ENCODE measurements at places on chromosomes 6 and 20.
A peak's percentile ranks its signal among the peaks of the same experiment; 100 is the strongest.

DNA sequence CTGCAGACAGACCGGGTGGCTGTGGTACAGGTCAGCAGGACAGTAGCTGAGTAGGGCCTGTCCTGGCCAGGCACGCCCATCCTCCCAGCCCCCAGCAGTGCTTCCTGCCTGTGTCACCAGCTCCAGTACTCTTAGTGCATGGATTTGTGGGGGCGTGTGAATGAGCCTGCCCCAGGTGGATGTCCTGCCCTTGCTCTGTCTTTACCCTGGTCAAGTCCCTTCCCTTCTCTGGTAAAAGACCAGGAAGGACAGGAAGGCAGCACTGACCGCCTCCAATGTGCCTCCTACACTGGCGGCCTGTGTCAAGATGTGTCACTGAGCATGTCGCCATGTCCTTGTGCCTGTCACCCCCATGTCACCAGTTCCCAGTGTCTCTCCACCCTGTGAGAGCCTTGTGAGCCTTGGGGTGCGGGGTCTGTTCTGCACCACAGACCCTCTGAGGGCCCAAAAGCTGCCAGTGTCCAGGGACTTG lies 11.9 kb downstream of the TEAD3 start:
- DNase-seq: no peak

GRCh38 chr20:44456611-44457010 lies 19.1 kb upstream of the TTPAL start:
- no peak for DNase-seq

DNA sequence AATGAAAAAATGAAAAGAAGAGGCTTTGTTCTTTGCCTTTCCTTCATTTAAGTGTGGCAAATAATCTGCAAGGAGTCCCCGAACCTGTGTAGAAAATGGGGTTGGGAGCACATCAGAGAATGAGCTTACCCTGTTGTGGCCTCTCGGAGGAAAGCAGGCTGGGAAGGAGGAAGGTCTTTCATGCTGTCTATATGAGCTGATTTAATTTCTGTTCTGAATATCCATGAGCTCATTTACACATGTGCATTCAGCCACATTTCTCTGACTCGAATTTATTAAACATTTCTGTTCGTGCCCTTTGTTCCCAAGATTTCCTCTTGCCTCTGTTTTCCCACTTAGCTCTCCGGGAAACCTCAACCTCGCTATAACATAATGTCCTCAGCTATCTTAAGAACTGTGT lies 584.4 kb upstream of the CDH4 start:
- no peak for DNase-seq

DNA sequence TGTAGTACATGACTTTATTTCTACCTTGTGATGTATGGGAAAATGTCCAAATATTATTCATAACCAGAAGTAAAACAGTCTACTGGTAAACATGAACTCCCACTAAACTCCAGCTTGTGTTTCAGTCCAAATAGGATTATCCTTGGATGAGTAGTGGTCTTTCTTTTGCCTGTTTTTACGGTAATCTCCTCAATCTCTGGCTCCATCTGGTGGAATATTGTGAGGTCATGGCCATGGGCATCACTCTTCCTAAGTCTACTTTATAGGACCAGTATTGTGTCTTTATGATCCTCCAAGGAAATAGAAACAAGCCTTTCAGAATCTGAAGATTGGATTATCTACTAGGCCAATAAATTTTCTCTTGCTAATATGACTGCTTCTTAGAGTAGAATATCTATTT lies 505.0 kb downstream of the BMP2 start:
- no peak for DNase-seq

DNA sequence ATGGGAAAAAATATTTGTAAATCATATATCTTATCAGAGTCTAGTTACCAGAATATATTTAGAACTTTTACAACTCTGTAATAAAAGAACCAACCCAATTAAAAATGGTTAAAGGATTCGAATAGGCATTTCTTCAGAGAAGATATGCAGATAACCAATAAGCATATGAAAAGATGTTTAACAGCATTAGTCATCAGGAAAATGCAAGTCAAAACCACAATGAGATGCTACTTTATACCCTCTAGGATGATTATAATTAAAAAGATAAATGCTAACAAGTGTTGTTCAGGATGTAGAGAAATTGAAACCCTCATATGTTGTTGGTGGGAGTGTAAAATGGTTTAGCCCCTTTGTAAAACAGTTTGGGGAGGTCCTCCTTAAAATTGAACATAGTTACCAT lies 94.1 kb downstream of the LRRC1 start:
- DNase-seq: no peak

DNA sequence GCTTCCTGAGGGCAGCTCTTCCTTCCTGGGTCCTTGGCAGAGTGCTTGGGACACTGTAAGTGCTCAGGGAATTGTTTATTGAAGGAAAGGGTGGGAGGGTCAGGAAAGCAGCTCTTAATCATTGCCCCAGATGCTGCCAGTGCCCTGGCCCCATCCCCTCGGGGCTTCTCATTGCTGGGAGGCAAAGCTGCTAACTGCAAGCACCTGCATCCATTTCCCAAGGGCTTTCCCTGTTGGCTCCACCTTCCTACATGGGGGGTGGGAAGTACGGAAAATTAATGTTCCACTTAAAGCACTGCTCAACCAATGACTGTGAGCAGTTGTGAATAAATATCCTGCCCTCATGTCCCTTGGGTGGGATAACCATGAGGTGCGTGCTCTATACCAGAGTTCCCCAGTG lies 56.4 kb downstream of the NDUFAF5 start:
- DNase-seq: no peak

GRCh38 chr20:23534801-23535593 lies 33.3 kb downstream of the CST9L start:
- DNase-seq: no peak

- no peak for DNase-seq
Measured at GRCh38 chr20:49682278-49682677, 31.4 kb downstream of the B4GALT5 start.

DNA sequence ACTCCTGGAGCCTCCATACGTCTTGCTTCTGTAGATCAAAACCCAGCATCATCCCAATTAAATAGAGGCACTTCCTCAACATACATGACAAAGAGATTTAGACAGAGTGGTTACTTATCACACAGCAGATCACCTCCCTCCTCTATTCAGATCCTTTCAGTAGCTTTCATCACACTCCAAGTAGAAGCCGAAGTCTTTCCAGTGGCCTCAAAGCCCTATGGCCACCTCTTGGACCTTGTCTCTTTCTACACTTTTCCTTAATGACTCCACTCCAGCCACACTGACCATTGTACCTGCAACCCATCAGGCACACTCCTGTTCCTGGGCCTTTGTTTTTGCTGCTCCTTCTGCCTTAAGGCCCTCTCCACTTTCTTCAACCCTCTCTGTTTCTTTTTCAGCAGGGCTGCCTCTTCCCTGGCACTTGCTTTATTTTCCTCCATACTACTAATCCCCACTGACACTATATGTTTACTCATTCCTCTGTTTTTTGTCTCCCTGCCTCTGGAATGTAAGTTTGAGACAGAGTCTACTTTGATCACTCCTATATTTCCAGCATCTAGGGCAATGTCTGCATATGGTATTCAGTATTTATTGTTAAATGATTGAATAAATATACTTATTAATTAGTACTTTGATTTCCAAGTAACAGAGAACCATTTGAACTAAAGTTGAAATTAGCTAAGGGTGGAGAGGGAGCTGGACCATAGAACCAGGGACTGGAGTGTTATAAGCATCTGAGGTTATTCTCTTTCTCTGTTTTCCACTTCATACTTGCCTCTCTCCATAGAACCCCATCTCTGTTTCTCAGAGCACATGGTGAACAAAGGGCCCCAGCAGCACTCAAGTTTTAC lies 43.4 kb upstream of the TRAM2 start:
- no peak for DNase-seq

- DNase-seq: no peak
Measured at GRCh38 chr6:155223646-155224451, 40.0 kb upstream of the CLDN20 start.

DNA sequence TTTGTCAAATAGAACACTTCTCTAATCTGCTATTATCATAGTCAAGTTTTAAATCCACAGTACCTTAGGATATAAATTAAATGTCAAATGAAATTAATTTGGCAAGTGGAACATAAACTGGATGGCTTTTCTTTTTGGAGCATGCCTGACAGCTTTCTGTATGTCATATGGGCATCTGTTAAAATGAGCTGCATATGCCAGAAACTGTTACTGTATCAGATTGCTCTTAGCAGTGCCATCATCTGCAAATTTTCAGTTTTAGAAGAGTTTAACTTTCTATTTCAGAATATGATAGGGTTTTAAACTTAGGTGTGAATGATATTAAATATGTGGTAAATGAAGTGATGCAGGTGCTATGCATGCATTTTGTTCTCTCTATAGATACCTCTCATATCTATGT lies 3.4 kb upstream of the EEF1E1 start:
- no peak for DNase-seq

- DNase-seq: no peak
Measured at GRCh38 chr6:96156425-96156824, 140.7 kb downstream of the FUT9 start.

GRCh38 chr20:34061695-34062094 lies 50.3 kb downstream of the EIF2S2 start:
- DNase-seq: no peak

- no peak for DNase-seq
Measured at GRCh38 chr6:1059596-1059995, 252.3 kb upstream of the FOXQ1 start.

DNA sequence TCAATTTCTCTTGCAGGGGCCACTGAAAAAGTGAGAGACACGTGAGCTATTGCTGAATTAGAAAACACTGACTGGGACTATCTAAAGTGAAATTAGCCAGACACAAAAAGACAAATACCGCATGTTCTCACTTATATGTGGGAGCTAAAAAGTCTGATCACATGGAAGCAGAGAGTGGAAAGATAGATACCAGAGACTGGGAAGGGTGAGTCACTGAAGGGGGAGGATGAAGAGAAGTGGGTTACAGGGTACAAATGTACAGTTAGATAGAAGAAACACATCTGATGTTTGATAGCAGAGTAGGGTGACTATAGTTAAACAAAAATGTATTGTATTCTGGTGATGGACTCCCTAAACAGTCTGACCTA lies 13.4 kb downstream of the CST3 start:
- no peak for DNase-seq

DNA sequence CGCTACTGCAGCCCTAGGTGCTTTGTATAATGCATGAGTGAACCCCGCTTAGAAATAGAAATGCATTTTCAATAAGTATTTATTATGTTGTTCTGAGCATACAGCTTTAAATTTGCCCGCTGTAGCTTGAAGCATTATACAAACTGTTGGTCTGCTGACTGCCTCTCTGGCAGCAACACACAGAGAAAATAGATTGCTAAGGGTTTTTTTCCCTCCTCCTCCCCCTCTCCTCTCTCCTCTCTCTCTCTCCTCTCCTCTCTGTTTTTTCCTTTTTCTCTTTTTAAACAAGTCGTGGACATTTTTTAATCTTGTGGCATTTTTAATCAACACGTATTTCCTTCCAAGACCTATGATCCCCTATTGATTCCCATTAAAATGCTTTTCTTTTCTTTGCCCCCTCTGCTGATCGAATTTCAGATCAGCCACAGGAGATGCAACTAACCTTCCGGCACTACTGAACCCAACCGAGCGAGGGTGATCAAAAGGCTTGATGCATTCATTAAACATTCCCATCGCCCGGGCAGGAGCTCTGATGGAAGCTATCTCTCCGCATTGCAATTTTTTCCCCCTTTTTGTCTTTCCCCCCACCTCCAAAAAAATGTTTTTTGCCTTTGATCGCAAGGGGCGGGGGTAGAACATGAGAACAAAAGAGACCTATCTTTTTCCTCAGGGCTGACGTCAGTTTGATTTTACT lies 90.7 kb upstream of the ARID1B start:
- DNase-seq: peak; percentile 20

- DNase-seq: no peak
Measured at GRCh38 chr20:45993197-45993951, 15.3 kb upstream of the MMP9 start.

- no peak for DNase-seq
Measured at GRCh38 chr6:25058441-25058840, 122.7 kb upstream of the RIPOR2 start.

DNA sequence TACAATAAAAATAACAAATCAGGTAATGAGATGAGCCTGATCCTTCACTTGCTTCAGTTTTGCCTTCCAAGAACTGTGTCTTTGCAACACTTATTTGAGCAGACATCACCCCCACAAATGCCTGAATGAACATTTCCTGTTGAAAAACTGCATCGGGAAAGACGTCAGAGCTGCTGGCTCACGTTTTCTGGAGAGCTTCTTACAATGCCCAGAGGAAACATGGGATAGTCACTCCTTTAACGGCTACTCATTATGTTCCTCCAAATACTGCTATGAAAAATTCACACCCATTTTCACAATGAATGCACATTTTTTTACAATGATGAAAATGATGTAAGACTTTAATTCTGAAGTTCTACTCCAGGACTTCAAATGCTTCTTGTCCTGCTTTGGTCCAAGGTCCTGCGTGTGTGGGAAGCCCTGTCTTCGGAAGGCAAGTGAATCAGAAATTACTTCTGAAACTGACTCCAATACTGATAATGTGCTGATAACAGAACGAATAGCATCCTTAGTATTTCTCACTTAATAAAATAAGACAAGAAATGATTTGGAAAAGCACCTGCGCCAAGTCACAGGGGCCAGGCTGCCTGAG lies 238.0 kb downstream of the ANKRD60 start:
- no peak for DNase-seq

DNA sequence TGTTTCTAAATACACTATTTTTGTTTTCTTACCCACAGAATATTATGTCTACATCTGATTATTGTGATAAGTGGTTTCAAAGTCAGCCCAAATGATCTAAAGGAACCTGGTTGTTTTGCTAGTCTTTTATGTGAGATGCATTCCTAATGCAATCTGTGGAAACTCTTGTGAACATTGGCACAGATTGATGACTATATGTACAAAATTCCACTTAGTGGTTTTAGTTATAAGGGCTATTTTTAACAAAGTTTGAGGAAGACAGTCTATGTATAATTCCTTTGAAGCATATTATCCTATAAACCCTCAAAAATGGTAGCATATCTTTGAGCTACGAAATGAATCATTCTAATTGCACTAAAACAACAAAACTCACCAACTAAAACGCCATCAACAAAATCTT lies 140.9 kb downstream of the GRIK2 start:
- DNase-seq: no peak

- no peak for DNase-seq
Measured at GRCh38 chr6:35305117-35305516, 7.5 kb downstream of the DEF6 start.

Data from T-helper 17 cell (primary cell).